ENCODE measurements at places on chromosomes 6 and 20.
A peak's percentile ranks its signal among the peaks of the same experiment; 100 is the strongest.

GRCh38 chr20:38875175-38875993 lies 50.8 kb upstream of the FAM83D start:
- DNase-seq, result no peak

GRCh38 chr20:15756754-15757115 lies 816.5 kb downstream of the KIF16B start:
- no peak for DNase-seq

DNA sequence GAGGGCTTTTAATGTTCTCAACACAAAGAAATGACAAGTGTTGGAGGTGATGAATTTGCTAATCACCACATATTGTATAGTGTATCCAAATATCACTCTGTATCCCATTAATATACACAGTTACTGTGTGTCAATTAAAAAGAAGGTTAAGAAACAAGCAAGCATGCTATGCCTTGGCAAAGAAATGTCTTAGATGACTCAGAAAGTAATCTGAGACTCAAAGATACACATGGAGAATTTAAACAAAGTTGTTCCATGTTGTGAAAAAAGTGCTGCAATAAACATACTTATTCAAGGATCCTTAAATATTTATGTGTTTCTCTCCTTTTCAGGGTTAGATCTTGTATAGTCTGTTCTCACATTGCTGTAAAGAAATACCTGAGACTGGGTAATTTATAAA lies 300.9 kb downstream of the DHX35 start:
- no peak for DNase-seq

DNA sequence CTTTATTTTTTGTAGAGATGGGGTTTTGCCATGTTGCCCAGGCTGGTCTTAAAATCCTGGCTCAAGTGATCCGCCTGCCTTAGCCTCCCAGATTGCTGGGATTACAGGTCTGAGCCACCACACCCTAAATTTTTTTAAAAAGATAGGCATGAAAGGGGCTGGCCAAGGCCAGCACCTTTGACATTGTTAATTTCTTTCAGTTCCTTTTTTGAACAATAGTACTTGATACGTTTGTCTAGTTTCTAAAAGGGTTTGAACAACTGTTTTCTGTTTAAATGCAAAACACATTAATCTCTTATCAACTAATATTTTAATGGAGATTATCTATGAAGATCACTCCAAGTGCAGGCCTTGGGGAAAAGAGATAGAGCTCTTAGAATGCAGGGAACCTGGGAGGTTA lies 37.6 kb upstream of the PTPRK start:
- no peak for DNase-seq

DNA sequence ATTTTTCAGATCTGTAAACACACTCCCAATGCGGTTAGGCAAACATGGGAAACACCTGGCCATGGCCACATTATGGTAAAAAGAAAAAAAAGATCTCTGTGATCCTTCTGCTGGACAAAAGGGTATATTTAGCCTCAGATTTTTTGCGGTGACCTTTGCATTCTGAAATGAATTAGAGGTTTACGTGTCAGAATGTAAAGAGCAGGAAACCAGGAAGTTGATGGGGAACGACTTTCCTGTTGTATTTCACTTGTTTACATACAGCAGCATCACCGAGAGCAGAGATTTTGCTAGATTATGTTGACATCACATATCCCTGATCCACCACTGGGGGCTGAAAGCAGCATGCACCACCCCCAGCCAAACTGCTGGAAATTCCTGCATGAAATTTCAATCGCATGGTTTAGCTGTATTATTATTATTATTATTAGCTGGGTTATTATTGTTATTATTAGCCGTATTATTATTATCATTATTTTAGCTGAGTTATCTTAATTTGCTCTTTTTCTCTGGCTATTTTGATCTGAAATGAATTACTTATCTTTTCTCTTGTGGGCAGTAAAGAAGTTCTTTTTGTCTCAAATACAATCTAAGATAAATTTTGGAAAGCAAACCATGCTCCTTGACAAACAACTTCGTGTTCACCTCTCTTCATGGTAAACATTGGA lies 189.4 kb downstream of the ZFP64 start:
- peak; percentile 54 for DNase-seq

DNA sequence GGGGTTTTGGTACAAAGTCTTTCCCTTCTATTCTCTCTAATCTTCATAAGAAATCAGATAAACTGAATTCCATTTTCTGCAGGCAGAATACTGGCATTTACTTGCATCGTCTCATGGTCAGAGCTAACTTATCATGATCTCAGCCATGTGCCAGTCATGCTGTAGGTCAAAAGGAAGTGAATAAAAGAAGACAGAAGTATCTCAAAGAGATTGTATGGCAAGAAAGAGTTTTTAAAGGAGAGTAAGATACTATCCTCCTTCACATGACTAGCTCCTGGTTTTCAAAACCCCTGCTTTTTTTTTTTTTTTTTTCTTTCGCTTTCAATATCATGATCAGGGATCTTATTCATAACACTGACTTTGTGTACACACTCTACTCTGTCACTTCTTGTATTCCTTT lies 398.3 kb downstream of the C6orf118 start:
- DNase-seq, result no peak

DNA sequence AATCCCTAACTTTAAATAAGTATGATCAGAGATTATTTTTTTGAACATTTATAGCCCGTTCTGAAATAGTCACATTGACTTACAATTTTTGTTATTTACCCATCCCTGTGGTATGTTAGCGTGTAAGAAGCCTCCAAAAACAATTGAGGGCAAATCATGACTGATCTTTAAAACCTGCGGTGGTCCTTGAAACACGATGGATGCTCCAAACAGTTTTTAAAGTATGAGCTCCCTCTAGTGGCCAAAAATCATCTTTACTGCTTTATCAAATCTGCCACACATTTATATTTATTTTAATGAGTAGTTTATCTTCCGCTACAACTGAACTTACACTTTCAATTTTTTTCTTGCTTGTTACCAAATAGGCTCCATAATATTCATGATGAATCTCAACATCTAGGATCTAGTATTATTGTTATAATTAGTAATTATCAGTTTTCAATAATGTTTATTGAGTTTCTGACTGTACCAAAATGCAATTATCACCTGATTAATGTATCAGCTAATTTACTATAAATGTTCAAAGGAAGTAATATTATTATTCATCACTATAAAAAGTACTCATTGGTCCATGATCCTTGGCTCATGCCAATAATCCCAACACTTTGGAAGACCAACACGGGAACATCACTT lies 52.2 kb downstream of the MARCKS start:
- peak; percentile 88 for DNase-seq

GRCh38 chr20:2358006-2358405 lies 22.7 kb upstream of the TGM6 start:
- no peak for DNase-seq

GRCh38 chr20:1273366-1273765 lies 7.3 kb downstream of the SNPH start:
- DNase-seq, result no peak

GRCh38 chr20:51666126-51666525 lies 102.1 kb downstream of the ATP9A start:
- DNase-seq, result no peak

DNA sequence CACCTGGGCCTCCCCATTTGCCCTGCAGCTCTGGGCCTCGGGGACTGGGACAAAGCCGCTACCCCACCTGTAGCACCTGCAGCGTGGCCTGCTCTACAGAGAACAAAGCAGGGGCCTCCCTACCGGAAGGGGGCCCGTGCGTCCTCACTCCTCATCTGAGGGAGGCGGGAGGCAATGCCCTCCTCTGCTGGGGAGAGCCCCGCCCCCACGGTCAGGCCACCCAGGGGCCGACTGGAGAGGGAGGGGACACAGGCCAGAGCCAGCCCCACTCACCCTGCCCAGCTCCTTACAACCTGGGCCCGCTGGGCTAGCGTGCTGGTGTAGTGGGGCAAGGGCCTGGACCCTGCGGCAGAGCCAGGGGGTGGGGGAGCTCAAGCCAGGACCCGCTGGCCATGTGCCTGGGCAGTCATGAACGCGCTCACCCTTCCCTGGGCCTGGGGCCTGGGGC lies 8.0 kb downstream of the LAMA5 start:
- no peak for DNase-seq

DNA sequence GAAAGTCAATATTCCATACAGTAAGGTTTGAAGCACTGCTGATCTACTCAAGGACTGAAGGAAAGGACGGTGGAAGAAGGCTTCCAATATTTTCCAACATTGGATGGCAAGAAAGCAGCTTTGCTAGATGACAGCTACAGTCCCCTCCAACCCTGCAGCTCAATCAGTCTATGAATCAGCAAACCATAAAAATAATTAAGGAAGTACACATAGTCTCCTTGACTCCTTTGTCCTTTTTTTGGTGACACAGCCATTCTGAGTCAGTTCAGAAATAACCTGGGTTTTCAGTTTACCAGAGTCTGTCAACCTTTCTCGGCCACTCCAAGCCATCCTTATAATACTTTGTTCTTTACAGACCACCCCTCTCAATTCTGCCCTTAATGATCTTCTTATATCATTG lies 232.5 kb downstream of the IBTK start:
- DNase-seq, result no peak

- peak; percentile 31 for DNase-seq
These were observed 3.3 kb downstream of the CAPN11 start for GRCh38 chr6:44161997-44162338.

- DNase-seq, result no peak
These were observed 24.5 kb downstream of the TENT5A start for GRCh38 chr6:81727876-81728517.

- DNase-seq, result no peak
These were observed 12.5 kb downstream of the TCF15 start for GRCh38 chr20:597560-597959.

DNA sequence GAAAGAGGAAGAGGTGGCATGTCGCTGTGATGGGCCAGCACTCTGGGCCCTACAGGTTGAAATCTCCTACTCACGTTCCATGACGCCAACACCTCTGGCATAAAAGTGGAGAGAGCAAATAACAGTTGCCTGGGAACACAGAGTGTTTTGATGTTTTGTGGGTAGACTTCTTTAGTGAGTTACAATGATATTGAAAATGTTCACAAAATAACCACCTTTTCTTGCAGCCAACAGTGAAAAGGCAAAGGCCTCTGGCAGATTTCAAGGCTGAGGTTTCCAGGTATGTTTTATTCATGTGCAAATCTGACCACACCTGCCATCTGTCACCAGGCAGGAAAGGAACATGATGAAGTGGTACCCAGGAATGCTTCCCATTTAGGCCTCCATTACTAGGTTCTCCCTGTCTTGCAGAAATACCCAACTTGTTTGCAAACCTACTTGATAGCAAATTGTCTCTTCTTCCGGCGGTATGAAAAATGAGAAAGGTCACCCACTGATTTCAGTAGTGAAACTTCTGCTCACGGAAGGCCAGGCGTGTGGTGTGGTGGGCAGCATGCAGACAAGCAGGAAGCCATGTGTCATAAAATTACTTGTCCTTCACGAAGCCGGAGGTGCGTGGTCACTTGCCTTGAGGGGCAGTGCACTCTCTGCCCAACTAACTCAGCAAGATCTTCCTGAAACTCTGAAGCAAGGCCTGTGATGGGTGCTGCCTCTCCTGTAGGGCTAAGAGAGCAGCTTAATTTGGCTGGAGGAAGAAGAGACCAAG lies 299.1 kb upstream of the PRDM1 start:
- no peak for DNase-seq

GRCh38 chr6:35474942-35475570 lies 6.9 kb downstream of the RPL10A start:
- DNase-seq, result no peak

- peak; percentile 83 for DNase-seq
These were observed 132.7 kb upstream of the TCF21 start for GRCh38 chr6:133756078-133756695.

DNA sequence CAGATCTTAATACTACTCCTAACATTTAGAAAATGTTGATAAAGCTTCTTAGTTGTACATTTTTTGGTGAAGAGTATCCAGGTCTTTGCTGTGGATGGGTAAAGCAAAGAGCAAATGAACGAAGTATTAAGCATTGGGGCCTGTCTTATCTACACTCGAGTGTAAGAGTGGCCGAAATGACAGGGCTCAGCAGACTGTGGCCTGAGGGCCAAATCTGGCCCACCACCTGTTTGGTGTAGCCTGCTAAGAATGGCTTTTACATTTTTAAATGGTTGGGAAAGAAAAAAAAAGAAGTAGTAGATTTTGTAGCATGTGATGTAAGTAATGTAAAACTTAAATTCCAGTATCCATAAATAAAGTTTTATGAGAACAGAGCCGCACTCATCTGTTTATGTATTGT lies 19.4 kb upstream of the MAPK13 start:
- DNase-seq, result no peak

DNA sequence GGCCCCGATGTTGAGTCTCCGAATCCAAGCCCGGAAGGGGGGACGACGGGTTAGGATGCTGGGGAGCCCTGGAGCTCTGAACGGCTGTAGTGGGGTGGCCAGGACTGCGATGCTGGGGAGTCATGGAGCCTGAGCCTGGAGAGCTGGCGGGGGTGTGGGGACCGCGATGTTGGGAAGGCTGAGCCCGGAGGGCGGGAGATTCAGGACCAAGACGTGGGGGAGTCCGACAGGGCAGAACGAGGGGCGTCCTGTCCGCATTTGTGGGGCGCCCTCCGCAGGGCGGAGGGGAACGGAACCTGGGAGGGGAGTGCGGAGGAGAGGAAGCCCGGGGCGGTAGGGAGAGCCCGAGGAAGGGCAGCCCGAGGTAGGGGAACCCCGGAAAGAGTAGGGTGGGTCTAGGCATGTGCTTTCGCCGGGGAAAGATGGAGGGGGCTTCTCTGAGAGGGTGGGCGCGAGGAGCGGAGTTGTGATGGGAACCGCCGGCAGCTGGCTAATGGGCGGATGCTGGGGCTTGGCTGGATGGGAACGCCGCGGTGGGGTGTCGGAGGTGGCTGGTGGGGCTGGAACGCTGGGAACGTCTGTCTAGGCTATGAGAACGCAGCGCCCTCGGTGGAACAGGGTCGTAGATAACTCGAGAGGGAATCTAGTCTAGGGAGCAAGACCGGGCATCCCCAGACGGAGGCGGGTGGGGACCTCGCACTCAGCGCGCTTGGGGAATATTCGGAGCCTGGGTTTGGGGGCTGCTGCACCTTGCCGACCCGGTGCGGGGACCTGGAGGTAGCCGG lies 684 bp downstream of the PAQR8 start:
- DNase-seq, result no peak

DNA sequence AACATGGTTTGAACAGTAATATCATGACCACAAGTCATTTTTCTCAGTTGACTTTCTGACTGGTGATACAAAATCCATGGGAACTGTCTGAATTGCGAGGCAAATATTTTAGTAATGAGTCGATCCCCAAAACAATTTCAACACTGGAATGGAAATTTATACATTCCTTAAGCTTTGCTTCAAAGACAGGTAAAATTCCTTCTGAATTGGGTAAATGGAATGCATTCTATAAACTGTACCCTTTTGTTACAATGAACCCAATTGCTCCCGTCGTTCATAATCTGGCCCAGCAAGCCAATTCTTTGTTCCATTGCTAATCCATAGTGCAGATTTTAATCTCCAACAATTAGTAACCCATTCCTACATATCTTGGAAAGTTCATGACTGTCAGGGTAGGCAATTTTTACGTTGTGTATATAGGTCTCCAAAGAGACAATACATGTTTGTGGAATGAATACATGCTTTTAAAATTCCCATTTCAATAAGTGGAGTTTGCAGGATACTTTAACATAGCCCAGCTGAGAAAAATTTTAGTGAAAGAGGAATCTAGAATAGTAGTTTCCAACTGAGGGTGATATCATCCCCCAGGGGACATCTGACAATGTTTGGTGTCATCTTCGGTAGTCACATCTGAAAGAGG lies 32.7 kb downstream of the CYP24A1 start:
- DNase-seq, result peak; percentile 86

- no peak for DNase-seq
These were observed 35.8 kb downstream of the ZBTB9 start for GRCh38 chr6:33490198-33490597.
